ENCODE measurements at places on chromosomes 5 and 9.

DNA sequence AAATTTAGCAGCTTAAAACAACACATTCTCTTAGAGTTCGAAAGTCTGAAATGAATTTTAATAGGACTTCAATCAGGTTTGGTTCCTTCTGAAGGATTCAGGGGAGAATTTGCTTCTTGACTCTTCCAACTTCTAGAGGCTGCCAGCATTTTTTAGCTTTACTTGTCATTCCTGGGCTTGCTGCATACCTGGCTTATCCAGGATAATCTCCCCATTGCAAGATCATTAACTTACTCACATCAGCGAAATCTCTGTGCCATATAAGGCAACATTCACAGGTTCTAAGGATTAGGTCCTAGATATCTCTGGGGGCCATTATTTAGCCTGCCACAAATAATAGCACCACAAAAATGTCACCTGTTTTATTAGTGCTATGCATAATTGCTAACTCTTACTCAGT is 46.2 kb upstream of the PCSK5 start:
- no peak for DNase-seq

DNA sequence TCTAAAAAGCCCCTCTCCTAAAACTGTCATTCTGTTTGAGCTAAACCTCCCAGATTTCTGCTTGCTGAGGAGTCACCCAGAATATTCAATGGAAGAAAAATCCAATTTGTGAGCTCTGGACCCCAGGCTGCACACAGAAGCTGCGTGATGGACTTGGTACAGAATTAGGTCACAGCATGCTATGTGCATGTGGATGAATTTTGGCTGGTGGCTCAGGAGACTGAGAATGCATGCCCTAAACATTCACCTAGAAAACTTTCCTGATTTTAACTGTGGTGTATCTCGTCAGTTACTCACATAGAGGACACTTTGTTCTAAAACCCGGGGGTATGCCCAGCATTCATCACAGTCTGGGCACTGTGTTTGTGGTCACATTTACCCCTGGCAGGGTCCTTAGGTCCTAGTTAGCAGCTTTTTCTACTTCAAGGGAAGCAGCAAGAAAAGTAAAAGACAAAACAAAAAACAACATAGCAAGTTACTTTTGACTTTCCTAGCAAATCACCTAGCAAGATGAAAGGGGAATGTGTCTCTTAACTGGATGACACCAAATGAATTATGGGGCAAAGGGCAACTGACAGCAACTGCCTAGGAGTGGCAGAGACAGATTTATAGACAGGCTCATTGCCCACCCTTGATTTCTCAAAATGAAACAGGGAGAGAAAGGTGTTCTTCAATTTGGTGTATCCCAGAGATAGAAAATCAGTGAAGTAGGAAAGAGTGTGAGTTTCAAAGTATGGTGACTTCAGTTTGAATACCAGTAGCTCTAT is 8.3 kb upstream of the SHROOM1 start:
- DNase-seq: no peak

DNA sequence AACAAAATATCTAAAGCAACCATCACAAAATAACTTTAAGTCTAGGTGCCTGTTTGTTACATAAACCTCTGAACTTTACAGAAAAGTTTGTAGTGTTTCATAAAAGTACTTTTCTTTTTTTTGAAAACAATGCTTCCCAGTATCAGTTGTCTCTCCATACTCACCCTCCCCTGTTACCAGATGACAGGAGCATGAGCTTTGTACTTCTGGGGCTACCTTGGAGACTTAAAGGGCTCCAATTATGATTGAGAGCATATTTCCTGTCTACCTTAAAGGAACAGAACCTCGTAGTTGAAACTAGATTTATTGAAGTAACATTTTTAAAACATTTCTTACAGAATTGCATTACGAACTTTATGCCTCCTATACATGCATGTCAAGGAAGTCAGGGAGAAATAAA is 55.4 kb upstream of the PPP1R2B start:
- no peak for DNase-seq

GRCh38 chr5:125390326-125390725 is 643.9 kb upstream of the ZNF608 start:
- no peak for DNase-seq

DNA sequence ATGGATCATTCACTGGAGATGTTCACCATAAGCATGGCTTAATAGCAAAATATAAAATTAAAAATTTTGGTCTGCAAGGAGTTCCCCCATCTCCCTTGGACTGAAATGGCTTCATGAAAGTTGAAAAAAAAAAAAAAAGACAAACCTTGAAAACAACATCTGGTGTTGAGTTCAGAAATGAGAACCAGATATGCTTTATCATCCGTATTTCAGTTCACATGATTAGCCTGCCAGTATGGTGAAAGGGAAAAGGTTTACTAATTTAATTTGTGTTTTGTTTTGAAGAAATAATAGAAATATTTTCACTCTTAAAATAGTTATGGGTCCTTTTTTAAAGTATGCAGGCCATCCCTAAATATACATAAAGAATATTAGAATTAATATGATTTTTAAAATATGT is 67.8 kb downstream of the TMEM167A start:
- no peak for DNase-seq

DNA sequence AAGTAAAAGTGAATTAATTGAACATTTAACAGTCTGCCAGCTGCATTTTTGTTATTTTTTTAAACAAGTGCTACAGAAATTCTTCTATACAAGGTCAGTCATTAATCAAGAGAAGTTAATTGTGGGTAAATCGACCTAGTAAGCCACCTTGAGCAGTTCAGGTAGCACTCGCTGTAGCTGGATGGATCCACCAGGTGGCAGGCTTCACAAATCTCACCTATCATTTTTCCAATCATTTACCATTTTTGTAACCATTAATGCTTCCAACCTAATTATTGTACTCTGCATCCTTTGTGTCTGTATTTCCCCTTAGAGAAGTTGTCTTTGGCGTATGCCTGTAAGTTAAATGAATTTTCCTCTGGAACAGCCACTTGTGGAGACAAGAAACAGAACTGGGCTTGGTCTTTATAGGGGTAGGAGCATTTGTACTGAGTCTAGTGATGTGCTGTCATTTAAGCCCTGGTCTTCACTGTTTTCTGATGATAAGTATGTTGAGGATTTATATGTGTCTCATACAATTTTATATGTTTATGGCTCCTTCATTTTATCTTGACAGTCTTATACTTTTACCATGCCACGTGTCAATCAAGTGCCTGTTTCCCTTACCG is 39.5 kb downstream of the CD180 start:
- DNase-seq: peak; percentile 31

DNA sequence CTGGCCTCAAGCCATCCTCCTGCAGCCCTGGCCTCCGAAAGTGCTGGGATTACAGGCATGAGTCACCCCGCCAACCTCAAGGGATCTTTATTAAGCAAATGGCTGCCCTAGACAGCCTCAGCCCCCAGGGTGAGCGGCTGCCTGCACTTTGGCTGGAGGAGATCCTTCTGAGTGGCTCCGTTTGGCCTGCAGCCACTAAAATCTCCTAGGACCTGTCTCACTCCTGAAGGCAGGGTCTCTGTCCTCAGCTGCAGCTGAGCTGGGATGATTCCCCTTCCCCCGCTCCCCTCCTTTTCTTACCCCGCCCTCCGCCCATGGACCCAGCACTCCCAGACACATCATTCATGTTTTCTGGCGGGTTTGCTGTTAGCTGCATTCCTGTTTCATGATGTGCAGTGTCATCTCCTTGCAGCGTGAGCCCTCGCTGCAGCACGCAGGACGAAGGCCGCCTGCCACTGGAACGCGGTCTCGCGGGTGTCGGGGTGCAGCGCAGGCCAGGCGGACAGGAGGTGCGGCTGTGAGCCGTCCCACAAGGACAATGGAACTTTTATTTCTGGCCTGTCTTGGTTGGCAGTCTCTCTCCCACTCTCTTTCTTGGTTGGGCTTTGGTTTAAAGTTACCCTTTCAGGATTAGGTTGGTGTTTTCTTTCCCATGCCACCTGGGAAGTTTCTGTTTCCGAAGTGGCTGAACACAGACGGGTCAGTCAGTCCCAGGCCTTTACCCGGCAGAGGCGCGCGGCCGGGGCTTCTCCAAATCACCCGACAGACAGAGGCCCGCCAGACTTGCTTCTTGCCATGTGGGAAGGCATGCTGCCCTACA is 137.1 kb downstream of the FOXD1 start:
- DNase-seq: peak; percentile 83

DNA sequence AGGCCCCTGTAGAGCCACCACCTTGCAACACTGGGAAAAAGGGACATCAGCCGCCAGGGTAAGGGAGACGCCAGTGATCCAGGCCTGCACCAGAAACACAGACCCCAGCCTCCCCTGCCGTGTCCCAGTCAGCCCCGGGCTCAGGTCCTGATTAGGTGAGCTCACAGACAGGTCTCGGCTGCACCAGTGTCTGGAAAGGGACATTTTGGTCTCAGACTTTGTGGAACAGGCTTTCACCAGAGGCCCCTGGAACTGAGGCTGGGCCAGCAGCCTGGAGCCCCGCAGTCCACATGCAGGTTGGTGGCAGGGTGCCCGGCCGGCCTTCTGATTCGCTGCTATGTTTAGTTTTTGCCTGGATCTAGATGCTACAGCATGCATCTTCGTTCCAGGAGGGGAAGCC is 369.0 kb upstream of the IRX4 start:
- DNase-seq: no peak

- DNase-seq: no peak
Measured at GRCh38 chr5:179275381-179275878, 69.8 kb downstream of the ADAMTS2 start.

- no peak for DNase-seq
Measured at GRCh38 chr5:116673453-116673852, 98.8 kb upstream of the SEMA6A start.

DNA sequence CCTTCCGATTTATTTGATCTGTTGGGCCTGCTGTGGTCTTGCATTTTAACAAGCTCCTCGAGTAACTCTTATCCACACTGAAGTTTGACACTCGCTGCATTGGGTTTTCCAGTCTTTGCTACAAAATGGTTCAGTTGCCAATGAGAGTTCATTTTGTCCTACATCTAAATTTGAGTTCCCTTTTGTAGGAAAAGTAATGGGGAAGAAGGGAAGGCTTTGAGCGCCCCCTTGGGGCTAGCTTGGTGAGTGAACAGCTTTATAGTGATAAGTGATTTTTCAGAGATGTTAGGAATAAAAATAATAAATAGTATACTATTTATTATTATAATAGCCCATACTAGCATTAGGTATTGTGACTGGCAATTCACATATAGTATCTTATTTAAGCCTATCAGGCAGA is 89.9 kb upstream of the GNAQ start:
- peak; percentile 49 for DNase-seq

- DNase-seq: no peak
Measured at GRCh38 chr5:33035851-33036527, 324.9 kb downstream of the NPR3 start.

DNA sequence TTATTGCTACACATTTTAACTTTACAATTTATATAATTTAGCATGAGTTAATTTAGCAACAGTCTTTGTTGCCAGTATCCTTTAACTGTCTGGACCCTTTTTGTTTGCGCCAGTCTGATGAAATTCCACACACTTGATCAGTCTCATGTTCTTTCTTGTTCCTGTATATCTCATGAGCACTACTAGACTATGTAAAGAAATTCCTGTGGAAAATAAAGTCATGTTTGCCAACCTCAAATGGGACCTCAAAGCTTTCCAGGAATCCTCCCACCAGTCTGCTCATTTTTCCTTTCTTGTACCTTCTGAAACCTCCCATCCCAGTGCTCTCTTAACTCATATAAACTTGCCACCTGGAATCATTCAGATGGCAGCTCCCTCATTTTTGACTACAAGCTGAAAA is 8.0 kb downstream of the DMXL1 start:
- DNase-seq: peak; percentile 4

DNA sequence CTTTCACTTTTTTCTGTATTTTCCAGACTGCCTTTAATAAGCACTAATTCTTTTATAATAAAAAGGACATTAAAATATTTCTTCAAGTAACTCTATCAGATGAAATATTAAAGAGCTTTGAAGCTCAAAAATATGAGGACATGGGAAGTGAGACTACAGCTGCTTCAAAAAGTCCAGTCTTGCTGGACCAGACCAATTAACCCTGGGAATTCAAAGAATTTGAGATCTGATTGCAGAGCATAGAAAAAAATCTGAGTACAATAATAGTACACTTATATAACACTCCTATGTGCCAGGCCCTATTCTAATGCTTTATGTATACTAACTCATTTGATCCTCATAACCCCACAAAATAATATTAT is 9.8 kb downstream of the TMEM245 start:
- no peak for DNase-seq

DNA sequence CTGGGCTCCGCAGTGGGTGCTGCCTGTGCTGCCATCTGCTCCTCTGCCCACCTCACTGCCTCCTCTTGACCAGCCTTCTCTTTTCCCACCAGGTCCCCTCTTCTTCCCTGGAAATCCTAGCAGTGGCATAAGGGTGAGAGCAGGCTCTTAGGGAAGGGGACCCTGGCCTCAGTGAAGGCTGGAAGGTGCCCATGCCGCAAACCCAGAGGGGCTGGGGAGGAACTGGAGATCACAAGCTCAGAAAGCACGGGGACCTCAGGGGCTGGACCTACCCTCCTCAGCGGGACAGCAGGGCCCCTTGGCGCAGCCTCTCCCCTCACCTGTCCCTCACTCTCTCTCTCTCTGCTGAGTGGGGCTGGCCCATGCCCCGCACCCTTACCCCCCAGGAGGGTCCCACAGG is 144.4 kb upstream of the IRX2 start:
- no peak for DNase-seq

DNA sequence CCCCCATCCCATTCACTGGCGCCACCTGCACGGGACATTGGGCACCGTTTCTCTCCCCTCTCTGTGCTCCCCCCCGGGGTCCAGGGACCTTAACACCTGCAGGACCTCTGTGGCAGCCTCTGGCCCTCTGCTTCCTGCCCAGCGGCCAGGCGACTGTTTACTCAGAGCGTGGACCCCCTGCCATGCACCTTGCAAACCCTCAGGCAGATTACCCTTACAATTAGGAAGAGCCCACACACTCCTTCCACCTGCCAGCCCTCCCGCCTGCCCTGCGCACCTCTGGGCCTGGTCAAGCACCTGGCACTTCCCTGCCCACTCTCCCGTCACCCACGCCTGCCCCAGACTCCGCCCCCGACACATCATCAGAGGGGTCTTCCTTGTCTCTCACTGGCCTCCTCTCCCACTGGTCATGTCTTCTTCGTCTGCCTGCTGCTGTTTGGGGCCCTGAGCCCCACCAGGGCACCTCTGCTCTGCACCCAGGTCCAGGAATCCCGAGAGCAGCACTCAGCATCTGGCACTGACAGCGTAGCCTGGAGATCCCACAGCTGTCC is 281.3 kb upstream of the IRX4 start:
- no peak for DNase-seq

- peak; percentile 57 for DNase-seq
Measured at GRCh38 chr9:16207161-16207560, 654.3 kb downstream of the CCDC171 start.

DNA sequence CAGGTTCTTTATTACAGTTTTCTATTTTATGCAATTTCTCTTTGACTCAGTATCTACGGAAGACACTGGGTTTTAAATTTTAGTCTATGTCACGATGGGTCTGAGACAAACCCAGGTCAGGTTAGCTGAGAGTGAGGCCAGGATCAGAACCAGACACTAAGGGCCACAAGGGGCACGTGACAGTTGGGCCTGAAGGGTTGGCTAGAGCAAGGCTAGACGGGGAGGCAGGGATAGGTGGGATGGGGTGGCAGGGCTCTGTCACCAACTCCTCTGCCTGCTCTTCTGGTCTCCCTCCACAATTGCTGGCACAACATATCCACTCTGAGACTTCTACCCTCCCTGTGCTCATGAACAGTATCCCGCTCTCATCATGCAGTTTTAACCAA is 76.4 kb downstream of the MED27 start:
- DNase-seq: no peak

- no peak for DNase-seq
Measured at GRCh38 chr5:106459541-106459940, 1211.2 kb downstream of the EFNA5 start.

All from AG08395 (cell line).